ENCODE measurements at places on chromosomes 2 and 18.
A peak's percentile ranks its signal among the peaks of the same experiment; 100 is the strongest.

- no peak for DNase-seq
Observed at GRCh38 chr2:27914041-27914804, 23.7 kb downstream of the BABAM2 start.

DNA sequence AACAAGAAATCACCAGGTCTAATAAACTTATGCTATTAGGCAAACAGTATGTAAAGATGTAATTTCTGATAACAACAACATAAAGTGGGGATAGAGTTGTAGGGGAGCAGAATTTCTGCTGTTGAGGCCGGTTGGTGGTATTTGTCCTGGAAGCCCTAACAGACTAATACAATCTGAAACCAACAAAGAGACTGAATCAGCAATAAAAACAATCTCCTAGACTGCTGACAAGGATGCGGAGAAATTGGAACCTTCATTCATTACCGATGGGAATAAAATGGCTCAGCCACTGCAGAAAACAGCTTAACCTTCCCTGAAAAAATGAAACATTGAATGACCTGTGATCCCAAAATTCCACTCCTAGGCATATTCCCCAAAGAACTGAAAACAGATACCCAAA lies 88.7 kb downstream of the GYPC start:
- no peak for DNase-seq

DNA sequence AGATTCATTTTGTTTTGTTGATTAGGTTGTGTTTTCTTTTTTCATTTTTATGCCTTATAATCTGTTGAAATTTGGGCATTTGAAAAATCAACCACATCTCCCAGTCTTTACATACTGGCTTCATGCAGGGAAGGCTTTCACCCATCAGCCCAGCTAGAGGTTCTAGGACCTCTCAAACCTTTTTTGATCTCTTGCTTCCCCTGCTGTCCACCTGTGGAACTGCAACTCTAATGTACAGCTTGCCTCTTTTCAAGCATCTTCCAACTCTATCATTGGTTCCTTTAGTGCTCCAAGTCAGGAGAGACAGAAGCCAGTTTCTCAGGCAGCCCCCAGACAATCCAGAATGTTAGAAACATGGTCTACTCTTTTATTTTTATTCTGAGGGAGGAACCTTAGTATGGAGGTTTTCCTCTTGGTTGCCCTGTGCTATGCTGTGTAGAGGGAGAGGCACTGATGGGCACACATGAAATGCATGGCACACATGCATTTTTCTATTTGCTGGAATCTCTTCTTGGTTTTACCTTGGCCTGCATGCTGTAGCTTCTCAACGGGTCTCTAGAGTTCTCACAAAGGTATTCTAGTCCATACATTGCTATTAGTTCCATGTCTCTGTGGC lies 107.2 kb upstream of the L3MBTL4 start:
- DNase-seq: peak; percentile 4

DNA sequence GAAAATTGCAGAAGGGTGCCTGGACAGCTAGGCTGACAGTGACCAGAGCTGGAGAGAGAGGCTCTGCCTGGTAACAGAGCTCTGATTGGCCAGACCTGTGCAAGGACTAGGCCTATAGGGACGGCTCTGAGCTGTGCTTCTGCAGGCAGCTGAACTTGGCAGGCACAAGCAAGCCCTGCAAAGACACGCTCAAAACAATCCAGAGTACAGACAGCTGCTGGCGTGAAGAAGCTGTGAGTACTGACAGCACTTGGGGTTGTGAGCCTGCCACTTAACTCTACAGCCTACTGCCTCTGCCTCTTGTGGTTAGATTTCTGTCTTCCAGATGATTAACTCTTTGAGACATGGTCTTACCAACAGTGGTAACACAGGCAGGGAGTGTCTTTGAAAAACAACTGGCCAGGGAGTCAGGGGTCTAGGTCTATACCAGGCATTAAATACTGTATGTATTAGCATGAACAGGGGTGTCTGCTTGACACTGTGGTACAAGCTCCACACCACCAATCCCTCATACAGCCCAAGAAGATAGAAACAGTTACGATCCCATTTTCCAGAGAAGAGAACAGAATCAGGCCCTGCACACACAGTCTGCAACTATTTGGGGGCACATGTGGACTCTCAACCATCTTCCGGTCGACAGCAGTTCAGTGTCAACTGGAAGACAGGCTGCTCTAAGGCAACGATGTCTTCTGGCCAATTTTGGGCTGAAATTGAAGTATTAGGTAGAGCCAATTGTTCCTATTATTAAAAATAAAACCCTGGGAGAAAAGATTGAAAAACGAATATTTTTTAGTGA lies 568.4 kb downstream of the TNS1 start:
- no peak for DNase-seq

DNA sequence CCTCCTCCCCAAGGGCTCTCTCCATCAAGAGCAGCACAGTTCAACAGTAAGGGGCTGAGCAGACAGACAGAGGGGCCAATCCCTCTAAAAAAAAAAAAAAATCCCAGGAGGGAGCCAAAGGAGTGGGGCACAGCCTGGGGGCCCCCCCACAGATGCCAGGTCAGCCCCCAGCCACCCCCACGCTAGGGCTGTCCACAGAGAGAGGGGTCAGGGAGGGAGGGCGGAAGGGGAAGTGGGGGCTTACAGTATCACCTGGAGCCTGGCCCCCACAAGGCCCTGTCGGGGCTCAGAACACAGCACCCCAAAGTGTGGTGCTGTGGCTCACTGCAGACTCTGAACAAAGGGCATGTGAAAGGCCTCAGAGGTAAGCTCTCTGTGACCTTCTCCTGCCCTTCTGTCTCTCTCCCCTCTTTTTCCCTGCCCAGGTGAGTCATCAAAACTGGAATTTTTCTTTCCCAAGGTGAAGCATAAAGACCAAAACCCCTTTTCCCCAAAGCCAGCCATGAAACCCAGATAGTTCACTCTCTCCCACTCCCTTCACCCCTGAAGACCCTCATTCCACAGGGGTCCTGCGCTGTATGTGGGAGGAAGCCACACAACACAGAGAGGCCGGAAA lies 13.9 kb downstream of the BIN1 start:
- no peak for DNase-seq

- no peak for DNase-seq
Observed at GRCh38 chr2:55899881-55900280, 23.7 kb downstream of the EFEMP1 start.

DNA sequence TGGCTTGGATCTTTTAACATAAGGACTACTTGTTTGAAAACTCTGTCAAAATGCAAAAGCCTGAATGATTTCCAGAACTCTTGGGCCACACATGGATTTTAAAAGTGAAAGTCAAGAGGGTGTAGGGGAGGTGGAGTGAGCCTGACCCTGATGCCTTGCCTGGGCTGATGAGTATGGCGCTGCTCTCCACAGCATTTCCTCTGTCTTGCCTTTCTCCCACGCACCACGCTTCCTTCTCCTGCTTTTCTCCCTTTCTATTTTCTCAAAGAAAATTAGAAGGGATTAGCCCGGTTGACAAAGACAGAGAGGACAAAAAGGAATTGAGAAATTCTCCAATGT lies 207.0 kb upstream of the CCDC68 start:
- no peak for DNase-seq

Measured in stimulated activated CD4-positive, alpha-beta T cell treated with anti-CD3 and anti-CD28 coated beads, Interleukin-1b, Interleukin-23, amount 100 ng/mL, for 48 hours (primary cell).